ENCODE measurements at places on chromosomes 7 and 10.

- no peaks in the 10 kb centered on the region for H3K4me1 ChIP-seq
- H3K27ac ChIP-seq: no peak overlapping the region
- H3K27me3 ChIP-seq: peaks cover 9% of the 10 kb centered on the region
Observed at GRCh38 chr10:75531571-75532031, 100.2 kb downstream of the LRMDA start.

DNA sequence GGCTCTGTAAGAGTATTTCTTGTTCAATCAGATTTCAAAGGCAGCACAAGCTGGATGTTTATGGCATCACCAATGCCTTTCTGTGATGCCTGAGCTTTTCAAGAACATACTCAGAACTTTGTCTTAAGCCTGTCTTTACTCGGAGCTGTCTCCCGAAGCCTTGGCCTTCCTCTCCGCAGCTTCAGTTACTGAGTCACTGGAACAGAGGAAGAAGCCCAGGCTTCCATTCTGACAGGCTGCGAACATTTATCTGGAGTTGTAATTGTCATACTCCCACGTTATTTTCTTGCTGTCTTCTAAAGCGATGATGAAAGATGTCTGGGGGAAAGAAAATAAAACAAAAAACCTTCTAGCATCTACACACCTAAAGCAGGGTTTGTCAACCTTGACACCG lies 43.9 kb downstream of the GRK5 start:
- H3K27ac ChIP-seq: no peak overlapping the region
- H3K4me3 ChIP-seq: no peak overlapping the region
- H3K36me3 ChIP-seq: no peaks in the 10 kb centered on the region
- no peaks in the 10 kb centered on the region for H3K27me3 ChIP-seq
- peaks cover 57% of the 10 kb centered on the region for H3K4me1 ChIP-seq

DNA sequence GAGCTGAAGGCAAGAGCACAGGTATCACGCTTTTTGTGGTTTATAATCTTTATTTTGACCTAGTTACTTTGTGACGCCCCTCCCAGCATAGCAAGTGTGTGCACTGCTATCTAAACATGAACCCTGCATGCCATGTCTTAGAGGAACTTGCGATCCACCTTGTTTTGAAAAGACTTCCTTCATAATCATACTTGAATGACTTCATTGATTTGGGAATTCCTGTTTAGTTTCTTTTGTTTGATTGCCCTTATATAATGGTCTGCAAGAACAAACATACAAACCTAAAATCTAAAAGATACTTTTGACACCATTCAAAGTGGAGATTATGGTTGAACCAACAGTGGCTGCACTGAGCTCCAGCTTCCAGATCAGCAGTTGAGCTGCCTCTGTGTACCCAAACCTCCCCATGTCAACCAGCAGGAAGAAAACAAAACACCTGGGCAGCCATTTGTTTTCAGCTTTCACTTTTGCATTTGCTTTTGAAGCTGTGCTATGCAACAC lies 132.6 kb downstream of the CELF2 start:
- peaks cover 78% of the 10 kb centered on the region for H3K4me1 ChIP-seq
- no peak overlapping the region for H3K27ac ChIP-seq
- H3K4me3 ChIP-seq: no peak overlapping the region

GRCh38 chr7:108358553-108358952 lies 97.7 kb downstream of the NRCAM start:
- peaks cover 20% of the 10 kb centered on the region for H3K4me1 ChIP-seq
- H3K27ac ChIP-seq: no peak overlapping the region
- H3K36me3 ChIP-seq: peaks cover 8% of the 10 kb centered on the region
- no peak overlapping the region for H3K4me3 ChIP-seq
- no peak for DNase-seq
- no peaks in the 10 kb centered on the region for H3K27me3 ChIP-seq

GRCh38 chr7:50282813-50283605 lies 21.5 kb upstream of the IKZF1 start:
- H3K4me1 ChIP-seq: no peaks in the 10 kb centered on the region
- H3K36me3 ChIP-seq: no peaks in the 10 kb centered on the region
- no peak for DNase-seq
- H3K27me3 ChIP-seq: peaks cover 3% of the 10 kb centered on the region
- H3K4me3 ChIP-seq: no peak overlapping the region
- no peak overlapping the region for H3K27ac ChIP-seq

All from neural crest cell (in vitro differentiated cells).